ENCODE measurements at places on chromosomes 12 and 14.

- DNase-seq: no peak
Measured at GRCh38 chr14:90678846-90679362, 137.3 kb downstream of the TTC7B start.

DNA sequence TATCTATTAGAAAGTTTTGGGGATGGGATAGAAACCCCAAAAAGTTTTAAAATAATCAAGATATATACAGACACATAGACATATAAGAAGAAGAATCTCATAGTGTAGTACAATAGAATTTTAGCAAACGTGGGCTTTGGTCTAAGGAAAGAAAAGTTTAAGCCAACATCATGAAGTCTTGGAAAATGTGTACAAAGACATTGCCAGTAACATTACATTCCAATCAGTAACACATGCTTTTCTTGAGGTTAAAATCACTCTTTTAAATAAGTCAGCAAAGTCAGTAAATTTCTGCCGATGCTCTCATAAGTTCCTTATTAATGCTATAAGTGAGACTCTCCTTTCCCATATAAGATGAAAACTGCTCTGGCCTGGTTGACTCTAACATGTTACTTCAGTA, 201.1 kb upstream of the LRIG3 start:
- DNase-seq: no peak

- no peak for DNase-seq
Measured at GRCh38 chr12:78331181-78331580, 500.5 kb downstream of the NAV3 start.

DNA sequence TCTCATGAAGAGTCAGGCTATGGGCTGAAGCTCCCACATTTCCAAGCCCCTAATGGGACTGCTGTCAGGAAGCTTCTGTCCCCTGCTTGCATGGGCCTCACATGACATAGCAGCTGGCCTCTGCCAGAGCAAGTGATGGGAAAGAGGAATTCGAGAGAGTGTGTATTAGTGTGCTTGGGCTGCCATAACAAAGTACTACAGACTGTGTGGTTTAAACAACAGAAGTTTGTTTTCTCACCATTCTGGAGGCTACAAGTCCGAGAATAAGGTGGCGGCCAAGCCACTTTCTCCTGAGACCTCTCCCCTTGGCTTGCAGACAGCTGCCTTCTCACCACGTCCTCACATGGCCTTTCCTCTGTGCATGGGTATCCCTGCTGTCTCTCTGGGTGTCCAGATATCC, 274.4 kb downstream of the NUAK1 start:
- no peak for DNase-seq

DNA sequence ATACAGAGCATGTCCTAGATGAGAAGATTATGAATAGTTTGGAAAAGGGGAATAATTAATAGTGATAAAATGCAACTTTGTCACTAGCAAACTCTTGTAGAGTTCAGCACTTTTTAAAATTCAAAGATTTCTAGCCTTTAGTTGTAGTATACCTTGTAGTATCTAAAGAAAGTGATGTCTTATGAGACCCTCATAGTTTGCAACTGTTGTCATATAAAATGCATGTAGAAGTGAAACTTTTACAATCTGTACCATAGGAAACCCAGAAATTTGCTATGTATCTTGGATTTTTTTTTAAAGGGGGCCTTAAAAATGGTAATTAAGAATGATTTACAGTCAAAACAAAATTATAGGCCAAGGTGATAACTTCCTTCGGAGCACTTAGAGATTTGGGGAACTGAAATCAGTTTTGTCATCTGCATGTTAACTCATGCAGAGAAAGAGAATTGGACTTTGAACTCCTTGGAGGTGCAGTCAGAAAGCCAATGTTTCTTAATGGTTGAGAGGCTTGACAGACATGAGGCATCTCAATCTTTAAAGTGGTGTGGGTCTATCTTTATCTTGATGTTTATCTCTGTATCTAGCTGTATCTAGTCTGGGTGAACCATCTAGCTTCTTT, 1.3 kb downstream of the LRRK2 start:
- no peak for DNase-seq

DNA sequence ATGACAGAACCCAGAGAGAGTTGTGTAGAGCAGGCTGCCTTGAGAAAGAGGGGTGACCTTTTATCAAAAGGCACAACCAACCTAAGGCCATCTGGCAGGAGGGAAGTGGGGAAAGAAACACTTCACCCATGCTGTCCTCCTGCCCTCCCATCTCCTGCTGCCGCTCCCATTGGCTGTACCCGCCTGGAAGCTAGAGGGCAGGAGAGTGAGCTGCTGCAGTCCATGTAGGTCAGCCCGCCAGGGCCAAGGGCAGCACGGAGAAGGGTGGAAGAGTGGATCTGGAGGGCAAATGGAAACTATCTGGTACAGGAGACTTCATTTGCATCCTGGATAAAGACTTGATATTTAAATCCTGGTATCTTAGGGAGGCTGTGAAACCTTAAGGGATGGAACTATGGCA, 11.5 kb upstream of the CABP1 start:
- DNase-seq: no peak

GRCh38 chr14:105117257-105117646, 51.3 kb downstream of the JAG2 start:
- no peak for DNase-seq

DNA sequence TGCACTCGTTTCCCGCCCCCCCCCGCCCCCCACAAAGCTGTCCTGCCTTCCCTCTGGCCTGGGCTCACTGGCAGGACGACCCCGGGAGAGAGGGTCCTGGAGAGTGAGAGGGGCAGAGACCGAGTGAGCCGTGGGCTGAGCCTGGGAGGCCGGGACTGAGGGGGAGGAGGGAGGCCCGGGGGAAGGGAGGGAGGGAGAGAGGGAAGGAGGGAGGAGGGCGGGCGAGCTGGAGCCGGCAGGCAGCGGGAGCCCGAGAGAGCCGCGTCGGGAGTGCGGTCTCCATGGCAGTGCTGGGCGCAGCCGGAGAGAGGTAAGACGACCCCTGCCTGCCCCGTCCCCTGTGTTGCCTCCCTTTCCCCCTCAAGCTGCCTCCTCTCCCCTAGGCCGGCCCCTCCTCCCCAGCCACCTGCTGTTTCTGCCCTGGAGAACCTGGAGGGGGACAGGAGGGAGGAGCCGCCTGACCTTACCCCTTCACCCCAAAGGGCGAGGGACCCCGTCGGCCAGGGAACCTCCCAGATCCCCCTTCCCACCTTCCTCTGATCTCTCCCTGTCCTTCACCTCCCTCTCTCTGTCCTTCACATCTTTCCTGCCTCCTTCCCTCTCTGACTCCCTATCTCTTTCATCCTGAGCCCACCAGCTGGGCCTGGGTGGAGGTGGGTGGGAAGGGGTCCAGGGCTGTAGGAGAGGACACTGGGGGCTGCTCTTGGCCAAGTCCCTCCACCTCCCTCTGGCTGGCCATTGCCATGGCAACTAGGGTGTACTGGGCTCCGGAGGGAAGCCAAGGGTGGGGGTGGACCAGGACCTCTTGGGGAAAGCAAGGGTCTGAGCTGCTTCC, at the start of gene GPR162:
Gene GPR162 (plus strand): TSS at position 231 of the 835 bp plus-strand sequence. CDS start 2,078 bp downstream, outside the sequence.
- no peak for DNase-seq

DNA sequence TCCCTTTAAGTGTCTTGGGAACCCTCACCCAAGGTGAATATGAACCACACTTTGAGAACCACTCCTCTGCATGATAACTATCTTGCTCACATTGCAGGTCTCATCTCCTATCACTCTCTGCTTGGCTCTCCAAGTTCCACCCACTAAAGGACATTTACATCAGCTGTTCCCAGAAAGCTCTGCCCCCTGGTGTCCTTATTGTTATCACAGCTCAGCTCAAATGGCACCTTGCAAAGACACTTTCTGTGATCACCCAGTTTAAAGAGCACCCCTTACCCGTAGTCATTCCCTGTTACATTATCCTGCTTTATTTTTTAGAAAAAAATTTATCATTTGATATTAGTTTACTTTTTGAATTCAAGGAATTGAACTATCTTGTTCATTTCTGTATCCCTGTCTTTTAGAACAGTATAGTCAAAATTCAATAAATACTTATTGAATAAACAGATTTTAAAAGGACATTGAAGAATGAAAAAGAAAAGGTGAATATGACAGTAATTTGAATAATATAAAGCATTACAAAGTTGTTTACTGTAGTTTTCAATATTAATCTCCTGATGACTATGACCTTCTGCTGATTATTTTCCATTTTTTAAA, 20.5 kb upstream of the GUCY2C start:
- peak; percentile 39 for DNase-seq

GRCh38 chr12:89250213-89250612, 102.1 kb downstream of the DUSP6 start:
- no peak for DNase-seq

- DNase-seq: no peak
Measured at GRCh38 chr14:102503641-102504327, 5.8 kb downstream of the ANKRD9 start.

DNA sequence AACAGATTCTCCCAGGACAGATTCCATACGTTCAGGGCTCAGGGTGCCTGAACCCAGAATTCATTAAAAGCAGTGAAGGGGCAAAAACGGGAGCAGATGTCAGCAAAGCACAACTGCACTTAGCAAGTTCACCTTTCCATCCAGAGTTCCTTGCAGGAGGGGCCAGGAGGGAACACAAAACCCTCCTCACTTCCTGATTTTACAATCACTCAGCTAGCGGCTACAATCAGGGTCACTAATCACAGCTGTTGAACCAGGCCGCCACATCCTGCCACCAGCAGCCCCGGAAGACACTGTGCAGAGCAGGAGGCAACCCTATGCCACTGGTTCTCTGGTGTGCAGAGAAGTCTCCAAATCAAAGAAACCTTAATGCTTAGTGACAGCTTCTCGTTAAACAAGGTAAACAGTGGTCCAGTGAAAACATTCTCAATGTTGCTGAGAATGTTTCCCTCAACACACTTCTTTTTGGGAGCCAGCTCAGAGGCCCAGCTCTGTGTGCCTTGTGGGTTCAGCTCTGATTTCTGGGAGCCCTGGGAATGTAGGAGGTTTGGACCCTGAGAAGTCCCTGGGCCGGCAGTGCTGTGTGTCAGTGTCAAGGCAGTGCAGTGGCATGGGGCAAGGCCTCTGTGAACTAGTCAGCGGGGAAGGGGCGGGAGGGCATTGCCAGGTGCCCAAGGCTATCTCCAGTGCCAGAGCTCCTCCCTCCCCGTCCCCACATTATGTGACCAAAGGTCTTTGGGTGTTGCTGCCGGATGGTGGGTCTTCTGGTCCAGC, 54.5 kb downstream of the VCPKMT start:
- DNase-seq: peak; percentile 49

- DNase-seq: no peak
Measured at GRCh38 chr14:96037891-96038557, 1.1 kb upstream of the C14orf132 start.

DNA sequence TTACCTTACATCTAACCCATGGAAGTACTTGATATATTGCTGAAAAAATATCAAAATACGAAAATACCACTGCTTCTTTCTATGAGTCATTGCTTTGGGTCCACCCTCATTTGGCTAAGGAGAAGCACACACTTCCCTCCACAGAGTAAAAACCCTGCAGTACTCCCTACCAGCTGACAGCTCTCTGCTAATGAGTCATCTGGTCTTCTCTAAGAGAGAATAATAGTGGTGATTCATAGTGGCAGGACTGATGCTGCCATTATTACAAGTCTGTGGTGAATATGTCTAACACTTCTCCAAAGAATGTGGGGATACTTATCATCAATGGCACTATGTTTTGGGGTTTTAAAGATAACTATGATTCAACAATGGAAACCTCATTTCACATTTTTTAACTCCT, 90.7 kb downstream of the PPFIA2 start:
- no peak for DNase-seq

DNA sequence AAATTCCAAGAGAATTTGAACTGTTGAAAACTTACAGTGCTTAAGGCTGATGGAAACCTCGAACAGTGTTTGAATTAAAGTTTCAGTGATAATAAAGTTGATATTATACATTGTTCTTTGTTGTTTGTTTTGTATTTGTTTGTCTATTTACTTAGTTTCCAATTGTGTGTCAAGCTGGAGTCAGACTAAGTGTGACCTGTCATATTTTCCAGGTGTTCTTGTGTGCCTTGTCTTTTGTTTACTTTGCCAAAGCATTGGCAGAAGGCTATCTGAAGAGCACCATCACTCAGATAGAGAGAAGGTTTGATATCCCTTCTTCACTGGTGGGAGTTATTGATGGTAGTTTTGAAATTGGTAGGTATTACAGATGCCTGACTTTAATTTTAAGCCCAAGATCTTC, 6.0 kb downstream of the SLCO1C1 start:
- no peak for DNase-seq

GRCh38 chr12:71755146-71755892, 656 bp downstream of the RAB21 start:
- peak; percentile 40 for DNase-seq

DNA sequence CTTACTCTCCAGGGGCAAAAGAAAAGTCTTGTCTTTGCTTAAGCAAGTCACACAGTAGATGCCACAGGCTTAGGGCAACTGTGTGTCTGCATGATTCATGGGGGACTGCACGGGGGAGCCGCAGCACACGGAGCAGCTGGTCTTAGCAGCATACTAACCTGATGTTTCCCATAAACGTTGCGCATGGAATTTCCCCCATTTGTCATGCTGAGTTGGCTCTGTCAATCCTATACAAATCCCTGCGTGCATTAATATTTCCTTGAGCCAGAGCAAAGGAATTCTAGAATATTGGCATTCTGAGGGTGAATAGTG, 71.2 kb downstream of the SAMD4A start:
- DNase-seq: no peak

- DNase-seq: no peak
Measured at GRCh38 chr14:71403656-71404055, 496.4 kb downstream of the PCNX1 start.

- no peak for DNase-seq
Measured at GRCh38 chr12:10771132-10771733, 31.2 kb downstream of the TAS2R7 start.

- peak; percentile 25 for DNase-seq
Measured at GRCh38 chr14:67240168-67240932, 885 bp upstream of the PALS1 start.

GRCh38 chr14:87712396-87713090, 280.4 kb downstream of the GALC start:
- no peak for DNase-seq

DNA sequence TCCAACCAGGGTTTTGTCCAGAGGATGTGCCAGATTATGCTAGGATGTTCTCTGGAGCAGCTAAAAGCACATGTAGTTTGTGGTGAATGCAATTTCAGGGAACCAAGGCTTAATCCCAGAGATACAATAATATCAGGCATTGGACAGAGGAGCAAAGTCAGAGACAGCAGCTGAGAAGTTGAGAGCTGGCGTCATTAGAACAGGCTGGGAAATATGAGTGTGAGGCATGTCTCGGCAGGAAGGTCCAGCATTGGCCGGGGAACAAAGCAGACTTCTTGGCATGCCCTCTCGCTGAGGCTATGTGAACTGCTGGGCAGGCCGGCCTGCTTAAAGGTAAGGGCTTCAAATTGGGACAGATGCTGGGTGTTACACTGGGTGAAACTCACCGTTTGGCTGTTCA, 125.4 kb downstream of the CAND1 start:
- no peak for DNase-seq

DNA sequence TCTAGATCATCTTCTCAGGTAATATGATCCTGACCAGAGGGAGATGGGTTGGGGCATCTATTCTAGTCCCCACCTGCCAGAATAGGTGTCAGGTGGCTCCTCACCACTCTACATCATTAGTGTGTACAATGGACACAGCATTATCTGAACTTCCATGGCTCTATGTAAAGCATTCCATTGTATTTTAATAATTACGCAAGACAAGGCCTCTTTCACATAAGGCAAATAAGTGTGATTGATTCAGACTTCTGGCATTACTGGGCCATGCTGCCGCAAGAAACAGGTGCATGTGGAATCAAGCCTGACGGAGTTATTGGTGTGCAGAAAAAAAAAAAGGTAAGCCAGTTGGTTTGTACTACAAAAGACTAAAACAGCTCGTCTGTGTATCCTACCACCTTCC, 3.1 kb upstream of the DDHD1 start:
- no peak for DNase-seq

GRCh38 chr14:39383741-39384140, 48.5 kb downstream of the FBXO33 start:
- no peak for DNase-seq
